Epithelial cell of alveolus of lung (primary cell): ENCODE measurements at places on chromosomes 1 and 21. TPM values are rescaled to one million over a fixed set of nuclear protein-coding genes. Genes with fewer than 3 reads are reported as not detected.

NHLH1 gene
- total RNA-seq, result not detected in 2 replicates

NGF gene
- 1.2 TPM in 1 of 2 replicates, not detected in the other for total RNA-seq

PPIE gene
- total RNA-seq, result 51.8 and 53.0 TPM in 2 replicates

CENPL gene
- 6.5 and 15.3 TPM in 2 replicates for total RNA-seq

RGS18 gene
- total RNA-seq, result 0.52 and 1.3 TPM in 2 replicates

SV2A gene
- 19.3 and 26.8 TPM in 2 replicates for total RNA-seq

INAVA gene
- total RNA-seq, result 3.0 and 5.7 TPM in 2 replicates

NKAIN1 gene
- 0.26 TPM in 1 of 2 replicates, not detected in the other for total RNA-seq

AGT gene
- total RNA-seq, result 0.91 and 1.5 TPM in 2 replicates
